AG08395 (cell line): ENCODE measurements at places on chromosomes 4 and X.

DNA sequence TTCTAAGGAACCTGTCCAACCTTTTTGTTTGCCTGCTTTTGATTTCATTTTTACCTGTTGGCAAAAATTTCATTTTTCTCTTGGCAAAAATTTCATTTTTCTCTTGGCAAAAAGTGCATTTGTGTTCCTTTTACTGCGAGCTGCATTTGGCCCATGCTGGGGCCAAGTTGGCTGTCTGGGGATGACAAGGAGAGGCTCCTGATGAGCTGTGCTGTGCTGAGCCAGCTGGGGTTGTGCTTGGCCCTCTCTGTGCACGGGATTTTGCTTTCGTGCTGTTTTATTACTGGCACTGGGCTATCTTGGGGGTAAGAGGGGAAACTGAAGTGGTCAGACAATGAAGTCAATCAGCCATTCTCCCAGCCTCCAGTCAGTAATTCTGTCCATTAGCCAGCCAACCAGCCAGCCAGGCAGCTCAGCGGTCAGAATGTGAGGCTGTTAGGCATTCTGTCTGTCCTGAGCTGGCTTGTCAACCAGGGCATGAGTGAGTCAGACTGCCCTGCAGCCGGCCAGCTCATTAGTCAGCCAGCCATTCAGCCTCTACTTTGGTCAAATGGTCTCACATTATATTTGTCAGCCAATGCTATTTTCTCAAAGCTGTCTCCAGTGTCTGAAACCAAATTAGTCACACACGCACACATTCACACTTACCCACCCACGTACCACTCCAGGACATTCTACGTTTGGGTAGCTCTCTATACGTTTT is 56.9 kb upstream of the PRPS1 start:
- peak; percentile 87 for DNase-seq

DNA sequence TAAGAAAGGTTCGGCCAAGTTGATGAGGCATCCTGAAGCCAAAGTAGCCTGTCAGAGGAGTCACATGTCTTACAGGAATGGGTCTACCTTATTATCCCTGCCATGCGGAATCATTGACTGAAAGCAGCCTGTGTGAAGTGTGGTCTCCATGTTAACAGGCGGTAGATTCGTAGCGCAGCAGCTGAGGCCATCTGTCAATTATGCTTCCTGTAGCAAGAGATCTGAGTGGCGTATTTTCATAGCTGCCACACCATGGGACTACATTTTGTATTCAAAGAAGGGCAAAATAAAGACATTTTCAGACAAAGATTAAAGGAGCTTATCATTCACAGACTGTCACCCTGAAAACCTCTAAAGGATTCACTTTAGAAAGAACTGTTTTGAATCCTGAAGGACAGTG is 11.2 kb upstream of the MED14 start:
- no peak for DNase-seq

GRCh38 chr4:168059251-168059650 is 33.1 kb upstream of the ANXA10 start:
- no peak for DNase-seq

- no peak for DNase-seq
These were observed 115.5 kb downstream of the FNIP2 start for GRCh38 chr4:158884280-158884679.

- no peak for DNase-seq
These were observed 57.1 kb downstream of the ANAPC4 start for GRCh38 chr4:25433966-25434827.

DNA sequence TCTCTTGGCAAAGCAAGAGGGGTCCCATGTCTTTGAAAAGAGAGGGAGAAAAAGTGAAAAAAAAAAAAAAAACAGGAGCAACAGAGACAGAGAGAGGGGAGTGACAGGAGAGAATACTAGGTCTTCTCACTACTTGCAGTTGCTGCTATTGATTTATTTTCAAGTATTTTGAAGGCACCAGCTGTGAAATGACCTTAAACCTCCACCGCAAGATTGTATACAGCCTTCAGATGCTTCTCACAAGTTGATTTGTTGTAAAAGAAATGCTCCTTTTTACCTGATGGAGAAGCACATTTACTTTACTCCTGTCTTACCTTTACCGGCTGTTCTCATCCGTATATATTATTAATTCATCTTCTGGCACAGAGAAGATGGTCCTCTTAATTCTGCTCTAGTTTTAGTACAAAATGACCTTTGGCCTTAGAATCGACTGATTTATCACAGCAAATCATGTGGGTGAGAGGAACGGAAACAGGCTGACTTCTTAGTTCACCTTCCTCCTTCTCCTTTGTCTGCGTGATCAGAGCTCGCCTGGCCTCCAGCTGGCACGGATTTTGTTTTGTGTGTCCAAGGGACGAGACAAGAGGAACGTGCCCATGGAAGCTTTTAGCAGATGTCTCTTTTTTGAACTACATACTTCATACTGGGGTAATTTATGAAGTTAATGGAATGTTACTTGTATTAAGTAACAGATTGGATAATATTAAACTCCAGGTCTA is 82.4 kb upstream of the PACRGL start:
- no peak for DNase-seq

GRCh38 chr4:79015411-79015810 is 76.2 kb upstream of the PAQR3 start:
- no peak for DNase-seq

DNA sequence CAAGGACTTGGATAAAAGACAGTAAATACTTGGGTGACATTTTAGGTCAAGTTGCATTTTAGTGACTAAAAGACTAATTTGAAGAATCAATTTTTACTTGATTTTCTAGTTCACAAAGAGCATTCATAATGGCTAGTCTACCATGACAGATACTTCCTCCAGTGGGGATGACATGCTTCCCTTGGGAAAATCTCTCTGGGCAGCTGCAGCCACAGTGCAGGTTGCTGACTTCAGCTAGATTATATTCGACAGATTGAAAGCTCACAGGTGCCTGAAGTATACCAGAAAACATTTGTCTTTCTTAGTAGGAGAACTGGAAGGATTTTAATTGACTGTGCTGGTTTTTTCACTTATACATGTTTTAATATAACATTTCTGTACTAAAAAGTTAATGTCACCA is 209.6 kb upstream of the MAGEB2 start:
- no peak for DNase-seq

DNA sequence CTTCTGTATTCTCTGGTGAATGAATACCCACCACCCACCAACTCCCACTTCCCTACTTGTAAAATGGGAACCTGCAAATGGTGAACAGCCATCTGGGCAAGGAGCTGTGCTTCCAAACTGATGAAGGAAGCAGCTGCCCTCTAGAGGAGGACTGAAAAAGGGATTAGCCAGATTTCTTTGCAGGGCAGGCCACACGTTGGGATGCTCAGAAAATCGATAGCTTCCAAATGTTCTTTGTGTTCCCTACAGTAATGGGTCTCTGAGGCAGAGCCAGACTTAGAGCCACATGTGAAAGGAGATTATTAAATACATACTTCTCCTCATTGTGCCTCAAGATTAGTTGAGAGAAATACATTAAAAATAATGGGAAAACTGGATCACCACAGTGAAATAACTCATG is 39.3 kb upstream of the LPAR4 start:
- peak; percentile 54 for DNase-seq

DNA sequence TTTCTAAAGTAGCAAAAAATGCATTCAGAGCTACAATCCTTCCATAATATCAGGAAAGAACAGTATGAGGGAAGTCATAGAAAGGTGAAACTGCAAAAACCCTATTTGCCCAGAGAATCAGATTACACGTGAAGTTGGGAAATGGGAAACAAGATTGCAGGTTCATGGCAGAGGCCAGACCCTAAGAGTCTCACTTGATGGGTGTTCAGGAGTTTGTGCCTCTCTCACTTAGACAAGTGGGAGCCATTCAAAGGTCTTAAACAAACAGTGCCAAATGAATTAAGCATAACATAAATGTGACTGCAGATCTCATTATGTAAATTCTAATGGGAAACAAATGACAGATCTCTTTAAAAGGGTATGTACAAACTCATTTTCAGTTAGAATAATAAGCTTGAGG is 91.6 kb downstream of the ARAP2 start:
- DNase-seq, result no peak

GRCh38 chr4:123556526-123556925 is 159.9 kb downstream of the SPRY1 start:
- DNase-seq, result no peak

GRCh38 chr4:109729117-109729717 is 653 bp downstream of the PLA2G12A start:
- no peak for DNase-seq

DNA sequence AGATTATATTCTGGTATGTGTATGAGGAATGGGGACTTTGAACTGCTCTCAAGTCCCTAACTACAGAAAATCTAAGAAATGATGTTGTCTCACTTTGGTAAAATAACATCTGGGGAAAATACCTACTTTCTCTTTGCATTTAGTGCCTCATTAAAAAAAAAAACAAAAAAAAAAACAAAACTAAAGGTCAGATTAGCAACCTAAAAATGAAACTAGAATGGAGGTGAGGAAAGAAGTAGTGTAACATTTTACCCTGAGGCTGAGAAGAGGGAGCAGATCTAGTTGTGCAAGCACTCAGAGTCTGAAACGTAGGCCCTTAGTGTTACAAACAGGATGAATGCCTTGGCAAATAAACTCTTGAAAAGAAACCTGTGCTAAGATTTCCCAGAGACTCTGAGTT is 56.0 kb downstream of the VGLL1 start:
- no peak for DNase-seq

GRCh38 chr4:166174717-166175490 is 301.9 kb downstream of the TLL1 start:
- no peak for DNase-seq

DNA sequence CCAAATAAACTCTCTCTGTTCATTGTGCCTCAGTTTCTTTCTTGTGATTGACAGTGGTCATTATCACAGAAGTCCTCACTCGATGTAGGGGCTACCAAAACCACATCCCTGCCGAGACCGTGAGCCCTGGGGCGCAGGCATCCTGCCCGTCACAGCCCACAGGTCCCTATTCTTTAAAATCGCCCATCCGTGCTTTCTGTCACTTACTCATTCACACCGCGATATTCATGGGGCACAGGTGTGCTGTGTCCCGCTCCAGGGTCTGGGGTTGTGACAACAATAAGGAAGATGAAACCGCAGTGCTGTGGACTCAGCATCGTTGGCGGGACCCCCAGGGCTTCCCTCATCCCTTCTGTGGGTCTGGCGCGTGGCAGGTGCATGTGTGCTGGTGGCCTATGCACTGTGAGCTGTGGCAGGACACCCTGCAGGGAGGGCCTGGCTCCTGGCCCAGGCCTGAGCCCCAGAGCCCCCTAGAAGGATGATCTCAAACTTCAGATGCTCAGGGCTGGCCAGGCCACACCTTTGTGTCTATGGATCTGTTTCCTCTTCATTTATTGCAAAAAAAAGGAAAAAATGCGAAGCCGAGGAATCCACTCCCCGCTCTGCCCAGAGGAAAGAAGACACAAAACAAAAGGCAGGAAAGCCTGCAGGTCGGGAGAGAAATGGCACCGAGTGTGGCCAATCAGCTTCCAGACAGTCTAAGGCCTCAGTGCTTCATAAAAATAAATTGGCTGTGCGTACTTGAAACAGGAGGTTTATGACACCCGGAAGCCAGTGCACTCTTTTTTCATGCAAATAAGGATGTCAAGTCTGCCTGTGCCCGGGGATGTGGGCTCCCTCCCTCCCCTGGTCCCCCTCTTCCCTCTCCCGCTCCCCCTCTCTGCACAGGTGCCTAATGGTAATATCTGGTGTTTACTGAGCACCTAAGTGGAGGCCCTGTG is 109.5 kb upstream of the ADRA2C start:
- no peak for DNase-seq

GRCh38 chrX:149004936-149005335 is 500.2 kb downstream of the IDS start:
- DNase-seq, result no peak

DNA sequence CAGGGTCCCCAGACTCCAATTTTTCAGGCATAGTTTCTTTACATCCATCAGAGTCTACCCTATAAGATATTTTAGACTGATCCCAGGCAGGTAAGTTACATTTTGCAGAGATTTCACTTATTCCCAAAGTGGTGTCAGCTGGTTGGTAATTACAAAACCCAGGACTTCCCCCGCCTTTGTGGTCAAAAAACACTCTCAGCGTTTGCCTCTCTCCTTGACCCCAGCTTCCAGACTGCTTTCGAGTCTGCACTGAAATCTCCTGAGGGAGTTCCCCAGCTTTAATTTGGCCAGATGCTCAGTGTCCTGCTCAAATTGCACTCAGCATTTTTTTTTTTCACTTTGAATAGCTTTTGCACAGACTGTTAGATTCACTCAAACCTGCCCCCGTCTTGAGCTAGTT is 11.2 kb upstream of the AMOT start:
- DNase-seq, result peak; percentile 29

DNA sequence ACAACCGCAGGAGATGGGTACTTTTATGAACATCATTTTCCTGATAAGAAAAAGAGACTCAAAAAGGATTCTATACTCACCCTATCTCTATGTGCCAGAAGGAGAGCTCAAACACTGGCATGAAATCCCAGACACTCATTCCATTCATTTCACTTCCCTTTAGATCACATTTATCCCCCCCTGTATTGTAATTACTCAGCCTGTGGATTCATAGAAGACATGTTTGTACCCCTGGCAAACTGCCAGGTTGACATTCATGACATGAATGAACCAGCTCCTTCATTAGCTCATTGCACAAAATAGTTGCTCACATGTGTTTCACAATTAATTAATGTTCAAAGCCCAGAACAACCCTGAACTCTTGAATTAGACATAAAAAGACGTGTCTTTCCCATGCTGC is 4.9 kb downstream of the SMR3A start:
- no peak for DNase-seq

DNA sequence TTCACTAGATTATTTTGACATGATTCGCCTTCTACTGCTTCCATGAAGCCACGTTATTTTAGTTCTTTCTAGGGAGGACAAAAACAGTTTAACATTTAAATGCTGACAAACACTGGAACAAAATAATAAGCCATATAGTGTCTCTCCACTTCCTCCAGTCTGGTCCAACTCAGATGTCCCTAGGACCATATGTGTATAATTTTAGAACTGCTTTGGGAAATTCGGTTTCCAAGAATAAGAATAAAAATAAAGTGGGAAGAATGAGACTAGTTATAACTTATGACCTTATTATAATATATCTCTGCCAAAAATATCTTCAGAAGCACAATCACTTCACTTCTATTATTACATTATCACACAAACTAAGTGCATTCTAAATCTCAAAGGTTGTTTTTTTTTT is 164.4 kb upstream of the POF1B start:
- DNase-seq, result no peak

DNA sequence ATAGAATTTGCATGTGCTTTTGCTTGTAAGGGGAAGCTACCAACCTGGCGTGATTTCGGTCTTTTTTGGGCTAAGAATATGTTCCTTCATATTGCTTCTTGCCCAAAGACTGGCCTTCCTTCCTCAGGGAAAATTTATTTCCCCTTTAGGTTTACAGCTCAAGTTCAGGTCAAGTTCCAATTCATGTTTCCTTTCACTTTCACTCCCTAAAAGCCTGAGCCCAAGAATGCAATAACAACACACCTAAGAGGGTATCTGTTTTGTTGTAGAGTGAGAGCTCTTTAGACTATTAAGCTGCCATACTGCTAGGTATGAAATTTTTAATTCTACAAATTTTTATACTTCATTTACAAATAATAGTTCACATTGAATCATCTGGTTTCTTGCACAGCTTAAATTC is 299.6 kb downstream of the TLL1 start:
- DNase-seq, result no peak

GRCh38 chr4:20662851-20663250 is 37.4 kb upstream of the PACRGL start:
- no peak for DNase-seq

- DNase-seq, result no peak
These were observed 226.1 kb upstream of the F9 start for GRCh38 chrX:139304471-139304870.
